ENCODE measurements at places on chromosomes 5 and 9.

DNA sequence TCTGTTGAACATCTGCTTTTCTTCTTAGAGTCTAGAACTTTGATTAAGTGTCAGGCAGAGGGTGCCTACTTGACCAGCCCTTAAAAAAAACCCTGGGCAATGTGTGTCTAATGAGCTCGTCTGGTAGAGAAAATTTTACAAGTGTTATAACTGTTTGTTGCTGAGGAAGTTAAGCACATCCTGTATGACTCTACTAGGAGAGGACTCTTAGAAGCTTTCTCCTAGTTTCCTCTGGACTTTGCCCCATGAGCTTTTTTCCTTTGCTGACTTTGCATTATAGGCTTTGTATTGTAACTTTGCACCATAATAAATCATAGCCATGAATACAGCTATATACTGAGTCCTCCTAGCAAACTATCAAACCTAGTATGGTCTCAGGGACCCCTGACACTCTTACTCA, 39.4 kb downstream of the GNG10 start:
- no peak for DNase-seq

- no peak for DNase-seq
These were observed 67.0 kb upstream of the ACTBL2 start for GRCh38 chr5:57549566-57549965.

- no peak for DNase-seq
These were observed 44.4 kb downstream of the RXRA start for GRCh38 chr9:134370638-134371037.

DNA sequence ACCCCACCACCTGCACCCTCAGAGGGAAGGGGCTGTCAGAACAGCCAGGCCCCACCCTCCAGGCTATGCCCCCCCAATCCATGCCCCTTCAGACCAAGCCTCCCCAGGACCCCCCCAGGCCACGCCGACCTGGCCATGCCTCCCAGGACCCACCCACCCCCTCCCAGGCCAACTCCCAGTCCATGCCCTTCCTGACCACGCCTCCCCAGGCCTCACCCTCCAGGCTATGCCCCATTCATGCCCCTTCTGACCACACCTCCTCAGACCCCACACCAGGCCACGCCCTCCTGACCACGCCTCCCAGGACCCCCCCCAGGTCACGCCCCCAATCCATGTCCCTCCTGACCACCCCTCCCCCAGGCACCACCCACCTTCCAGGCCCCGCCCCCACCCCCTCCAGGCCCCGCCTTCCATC, 27.6 kb downstream of the TPPP start:
- DNase-seq, result no peak

DNA sequence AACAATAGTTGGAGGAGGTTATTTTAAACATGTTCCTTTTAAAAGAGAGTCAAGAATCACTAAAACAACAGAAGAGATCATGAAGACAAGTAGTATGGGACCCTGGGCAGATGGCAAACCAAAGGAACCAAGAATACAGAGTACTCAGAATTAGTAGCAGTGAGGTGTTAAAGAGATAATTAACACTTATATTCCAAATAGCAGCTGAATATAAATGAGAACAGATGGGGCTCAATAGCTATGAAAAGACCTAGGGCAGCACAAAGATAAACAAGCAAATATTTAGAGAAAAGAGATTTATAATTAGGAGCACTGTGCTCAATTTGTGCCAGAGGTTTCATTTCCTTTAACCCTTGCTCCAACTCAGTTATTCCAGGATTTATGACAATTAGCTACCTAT, 159.1 kb downstream of the FAM114A2 start:
- no peak for DNase-seq

DNA sequence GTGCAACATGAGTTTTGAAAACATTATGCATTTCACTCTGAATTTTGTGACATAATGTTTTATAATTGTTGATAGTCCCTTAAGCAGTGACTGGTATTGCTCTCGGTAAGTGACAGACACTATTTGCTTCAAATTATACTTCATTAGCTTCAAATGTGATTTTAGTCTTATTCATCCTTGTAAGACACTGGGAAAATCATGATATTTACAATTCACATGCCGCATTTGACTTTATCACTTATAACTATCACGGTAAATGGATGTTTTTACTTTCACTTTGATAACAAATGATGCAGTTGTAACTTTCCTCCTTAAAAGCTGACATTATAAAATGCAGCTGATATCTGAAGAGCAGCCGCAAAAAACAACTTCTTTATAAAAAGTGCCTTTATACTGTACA, 44.1 kb upstream of the ITGA2 start:
- no peak for DNase-seq

DNA sequence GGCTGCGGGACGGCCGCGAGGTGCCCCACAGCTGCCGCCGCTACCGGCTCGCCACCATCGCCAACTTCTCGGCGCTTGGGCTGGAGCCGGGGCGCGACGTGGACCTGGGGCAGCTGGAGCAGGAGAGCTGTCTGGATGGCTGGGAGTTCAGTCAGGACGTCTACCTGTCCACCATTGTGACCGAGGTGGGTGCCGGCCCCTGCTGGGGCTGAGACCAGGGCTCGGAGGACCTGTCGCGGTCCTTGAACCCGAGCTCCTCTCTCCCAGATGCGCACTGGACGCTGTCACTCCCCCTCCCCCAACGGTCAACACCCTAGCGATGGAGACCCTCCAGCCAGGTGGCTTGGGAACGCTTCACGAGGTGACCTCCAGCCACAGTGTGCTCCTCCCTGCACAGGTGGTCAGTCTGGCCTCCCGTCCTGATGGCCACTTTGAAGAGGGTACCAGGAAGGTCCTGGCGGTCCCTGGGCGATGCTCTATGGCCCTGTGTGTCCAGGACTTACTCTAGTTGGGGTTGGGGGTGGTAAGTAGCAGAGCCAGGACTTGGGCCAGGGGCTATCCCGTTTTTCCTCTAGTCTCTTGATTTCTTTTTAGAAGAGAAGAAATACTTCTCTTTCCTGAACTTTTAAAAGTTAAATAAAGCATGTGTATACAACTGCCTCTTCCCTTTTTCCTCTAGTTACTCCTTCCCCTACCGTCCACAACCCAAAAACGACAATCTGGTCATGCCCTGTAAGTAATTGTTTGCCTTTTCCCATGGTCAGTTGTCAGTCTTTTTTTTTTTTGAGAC, 866 bp downstream of the SLC22A5 start:
- no peak for DNase-seq

- DNase-seq, result no peak
These were observed 21.0 kb upstream of the NPM1 start for GRCh38 chr5:171366645-171367044.

DNA sequence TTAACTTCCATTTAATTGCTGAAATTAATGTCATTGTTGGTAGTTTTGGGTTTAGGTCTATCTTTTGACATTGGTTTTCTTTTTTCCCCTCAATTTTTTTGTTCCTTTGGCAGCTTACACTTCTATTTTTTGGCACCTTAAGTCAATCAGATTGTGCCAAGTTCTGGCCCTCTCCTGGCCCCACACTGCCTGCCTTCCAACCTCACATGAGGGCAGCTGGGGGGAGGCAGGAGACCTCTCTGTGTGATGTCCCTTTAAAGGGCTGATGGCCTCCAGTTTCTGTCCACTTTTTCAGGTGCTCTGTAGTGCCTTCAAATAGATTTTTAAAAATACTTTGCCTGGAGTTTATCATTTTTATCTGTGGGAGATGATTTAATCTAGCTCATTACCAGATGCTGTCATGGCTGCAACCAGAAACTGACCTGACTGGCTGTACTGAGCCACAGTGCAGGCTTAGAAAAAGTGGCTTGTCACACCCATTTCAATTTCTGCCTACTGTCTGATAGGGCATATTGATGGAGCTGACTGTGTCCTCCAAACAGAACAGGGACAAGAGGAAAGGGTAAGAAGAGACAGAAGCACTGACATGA, 196.6 kb downstream of the FANCC start:
- DNase-seq, result no peak

DNA sequence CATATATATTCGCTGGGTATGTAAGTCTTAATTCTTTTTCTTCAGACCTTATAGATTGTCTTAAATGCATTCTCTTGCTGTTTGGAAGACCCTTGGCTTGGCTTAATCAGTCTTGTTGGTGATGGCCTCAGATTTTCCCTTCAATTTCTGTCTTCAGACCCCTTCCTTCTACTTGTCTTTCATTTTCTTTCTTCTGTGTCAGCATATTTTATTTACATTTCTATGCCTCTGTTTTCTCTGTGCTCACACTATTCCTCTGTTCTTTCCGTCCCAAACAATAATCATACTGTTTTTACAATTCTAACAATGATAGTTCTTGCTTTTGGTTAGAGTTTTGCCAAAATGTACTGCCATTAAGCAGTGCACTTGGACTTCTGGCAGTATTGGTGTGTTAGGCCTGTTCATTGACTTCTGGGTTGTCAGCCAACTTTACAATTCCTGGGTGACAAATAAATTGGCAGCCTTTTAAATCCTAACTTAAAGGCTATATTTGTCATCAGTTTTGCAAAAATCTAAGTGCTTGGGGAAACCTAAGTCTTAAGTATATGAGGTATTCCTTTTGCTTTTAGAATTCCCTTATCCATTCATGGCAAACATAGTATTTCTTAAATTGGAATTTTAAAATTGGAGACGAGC, 8.0 kb downstream of the SRFBP1 start:
- no peak for DNase-seq

DNA sequence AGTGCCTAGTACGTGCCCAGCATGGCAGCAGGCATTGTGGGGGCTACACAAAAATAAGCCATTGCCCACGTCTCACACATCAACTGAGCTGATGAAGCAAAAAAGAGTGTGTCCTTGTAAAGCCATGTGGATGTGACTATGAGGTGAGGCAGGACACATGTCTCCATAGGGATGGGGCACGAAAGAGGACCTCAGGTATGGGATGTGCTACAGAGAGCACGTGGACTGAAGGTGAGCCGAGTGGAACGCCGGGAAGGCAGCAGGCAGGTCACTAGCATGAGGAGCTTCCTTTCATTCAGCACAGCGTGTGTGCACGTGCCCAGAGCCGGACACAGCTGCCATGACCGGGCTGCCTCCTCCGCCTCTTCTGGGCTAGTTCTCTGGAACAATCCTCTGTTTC, 429.8 kb downstream of the SPOCK1 start:
- DNase-seq, result no peak

DNA sequence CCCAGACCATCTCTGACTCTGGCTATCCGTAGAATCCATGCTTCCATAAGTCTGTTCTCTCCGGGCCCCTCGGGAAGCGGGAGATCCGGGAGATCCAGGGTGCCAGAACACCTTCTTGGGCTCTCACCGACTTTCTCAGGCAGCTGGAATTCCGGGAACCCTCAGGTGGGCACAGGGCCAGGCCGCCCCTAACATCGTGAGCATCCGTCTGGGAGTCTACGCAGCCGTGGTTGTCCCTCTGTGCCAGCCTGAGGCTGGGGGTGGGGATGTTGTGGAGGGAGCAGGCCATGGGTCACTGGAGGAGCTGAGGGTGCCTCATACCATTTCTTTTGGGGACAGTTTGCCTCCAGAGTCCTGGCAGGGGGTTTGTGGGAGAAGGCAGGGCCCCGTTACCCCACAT, 92.3 kb upstream of the COL5A1 start:
- no peak for DNase-seq

GRCh38 chr5:120388016-120388781, 75.9 kb upstream of the PRR16 start:
- no peak for DNase-seq

GRCh38 chr5:110356677-110357076, 369.8 kb downstream of the TMEM232 start:
- DNase-seq, result no peak
